ENCODE measurements at places on chromosomes 7 and 10.

DNA sequence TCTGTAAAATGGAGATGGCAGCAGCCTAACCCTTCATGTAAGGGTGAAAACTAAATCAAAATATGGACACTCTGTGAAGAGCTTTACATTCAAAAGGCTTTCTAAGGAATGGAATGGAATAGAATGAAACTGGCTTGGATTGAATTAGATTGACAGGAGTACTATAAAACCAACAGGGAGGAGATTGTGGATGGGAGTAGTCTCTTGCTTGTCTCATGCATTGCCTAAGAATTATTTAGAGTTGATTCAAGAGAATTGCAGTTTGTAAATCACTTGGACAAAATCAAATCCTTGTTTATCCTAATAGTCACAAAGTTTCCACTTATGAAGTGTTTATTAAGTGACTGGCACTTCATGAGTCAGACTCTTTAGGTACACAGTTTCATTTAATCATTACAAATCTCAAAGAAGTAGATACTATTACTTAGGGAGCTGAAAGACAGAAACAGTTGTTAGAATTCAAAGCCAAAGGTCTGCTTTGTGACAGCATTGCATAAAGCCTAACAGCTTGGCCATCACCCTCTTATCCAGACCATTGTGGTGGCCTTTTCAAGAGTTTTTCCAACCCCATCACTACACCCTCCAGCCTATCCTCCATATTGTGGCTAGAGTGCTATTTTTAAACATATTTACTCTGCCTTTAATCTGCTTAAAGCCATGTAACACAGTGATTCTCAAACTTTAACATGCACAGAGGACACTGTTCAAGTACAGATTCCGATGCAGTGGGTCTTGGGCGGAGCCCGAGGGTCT is 91.9 kb upstream of the GHITM start:
- DNase-seq: no peak

DNA sequence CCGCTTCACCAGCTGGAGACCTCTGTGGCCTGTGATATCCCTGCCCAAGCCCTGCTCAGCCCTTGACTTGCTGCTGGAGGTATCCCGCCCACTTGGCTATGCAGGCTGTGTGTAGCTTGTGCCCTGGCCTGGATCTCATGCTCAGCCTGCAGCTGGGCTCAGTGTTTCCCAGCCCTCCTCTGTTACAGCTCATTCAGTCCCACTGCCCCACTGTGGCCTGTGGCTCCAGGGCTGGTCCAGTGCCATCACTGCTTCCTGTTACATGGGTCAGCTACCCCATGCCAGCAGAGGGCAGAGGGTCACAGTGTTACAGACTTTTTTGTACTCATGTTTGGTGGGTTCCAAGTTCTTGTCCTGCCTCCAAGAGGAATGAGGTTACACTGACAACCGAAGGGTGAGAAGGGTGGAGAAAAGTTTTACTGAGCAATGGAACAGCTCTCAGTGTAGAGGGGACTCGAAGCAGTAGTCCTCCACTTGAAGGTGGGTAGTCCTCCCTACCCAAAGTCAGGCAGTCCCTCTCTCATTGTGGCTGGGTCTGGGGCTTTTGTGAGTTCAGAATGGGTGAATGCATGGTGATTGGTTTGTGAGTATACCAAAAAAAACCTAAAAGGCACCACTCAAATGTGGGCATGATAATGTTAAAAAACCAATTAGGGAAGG is 100.4 kb downstream of the ANKRD7 start:
- DNase-seq: no peak

DNA sequence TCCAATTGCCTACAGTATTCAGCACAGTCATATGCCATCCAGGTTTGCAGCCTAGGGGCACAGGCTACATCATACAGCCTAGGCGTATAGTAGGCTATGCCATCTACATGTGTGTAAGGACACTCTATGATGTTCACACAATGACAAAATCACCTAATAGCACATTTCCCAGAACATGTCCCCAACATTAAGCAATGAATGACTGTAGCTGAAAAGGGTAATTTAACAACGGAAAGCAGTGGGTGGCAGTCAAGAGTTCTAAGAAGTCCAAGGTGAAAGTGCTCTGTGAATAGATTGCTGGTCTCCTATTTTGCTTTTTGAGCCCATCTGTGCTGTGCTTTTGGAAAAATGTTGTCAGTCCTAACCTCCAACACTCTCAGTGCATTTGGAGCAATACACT is 162.6 kb downstream of the KLF6 start:
- DNase-seq: no peak

DNA sequence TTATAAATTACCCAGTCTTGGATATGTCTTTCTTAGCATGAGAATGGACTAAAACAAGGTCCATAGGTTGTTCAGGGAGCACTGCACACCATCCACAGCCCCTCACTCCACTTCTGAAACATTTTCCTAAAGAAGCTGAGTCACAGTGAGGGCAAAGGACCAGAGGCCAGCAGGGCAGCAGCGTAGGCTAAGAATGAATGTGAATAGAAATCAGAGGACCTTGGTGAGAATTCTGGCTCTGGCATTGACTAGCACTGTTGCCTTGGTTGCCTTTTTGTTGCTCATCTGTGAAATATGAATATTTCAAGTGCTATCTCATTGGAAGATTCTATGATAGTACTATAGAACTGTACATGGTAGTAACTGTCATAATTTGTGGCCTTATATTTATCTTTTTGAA is 41.7 kb upstream of the TOMM7 start:
- no peak for DNase-seq

DNA sequence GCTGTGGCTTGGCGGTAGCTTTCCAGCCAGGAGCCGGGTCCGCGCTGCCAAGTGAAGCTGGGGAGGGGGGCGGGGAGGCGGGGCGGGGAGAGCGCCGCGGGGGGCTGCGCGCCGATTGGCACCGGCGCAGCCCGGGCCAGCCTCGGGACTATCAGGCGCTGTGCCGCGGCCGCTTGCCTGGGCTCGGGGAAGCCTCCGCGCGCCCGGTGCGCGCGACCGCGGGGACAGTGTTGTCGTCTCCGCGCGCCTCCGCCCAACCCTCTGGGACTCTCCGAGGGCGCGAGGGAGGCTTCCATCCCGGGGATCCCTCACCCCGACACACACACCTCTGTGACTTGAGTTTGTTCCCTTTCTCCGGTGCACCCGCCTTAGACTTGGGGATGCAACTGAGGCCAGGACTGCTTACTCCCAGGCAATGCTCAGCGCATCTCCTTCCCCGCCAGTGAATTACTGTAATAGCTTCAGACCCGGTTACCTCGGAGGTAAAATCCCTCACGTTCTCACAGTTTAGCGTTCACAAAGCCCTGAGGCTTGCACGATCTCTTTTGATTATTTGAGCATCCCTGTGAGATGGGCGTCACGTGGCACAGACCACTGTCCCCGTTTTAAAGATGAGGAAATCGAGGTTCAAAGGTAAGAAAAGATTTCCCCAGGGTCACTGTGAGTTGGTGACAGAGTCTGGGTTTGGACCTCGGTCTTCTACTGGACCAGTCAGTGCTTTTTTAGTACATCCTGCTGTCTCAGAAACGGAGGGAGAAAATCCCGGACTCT is at the start of gene NKX1-2:
NKX1-2 (minus strand) TSS at position 24 of the 771 bp plus-strand sequence. CDS start 92 bp downstream, outside the sequence.
- DNase-seq: no peak

GRCh38 chr7:102270178-102270887 is 16.3 kb upstream of the SH2B2 start:
- DNase-seq: no peak

GRCh38 chr7:106216923-106217542 is 67.8 kb downstream of the NAMPT start:
- no peak for DNase-seq

- no peak for DNase-seq
Measured at GRCh38 chr10:119898577-119898976, 6.0 kb downstream of the SEC23IP start.

DNA sequence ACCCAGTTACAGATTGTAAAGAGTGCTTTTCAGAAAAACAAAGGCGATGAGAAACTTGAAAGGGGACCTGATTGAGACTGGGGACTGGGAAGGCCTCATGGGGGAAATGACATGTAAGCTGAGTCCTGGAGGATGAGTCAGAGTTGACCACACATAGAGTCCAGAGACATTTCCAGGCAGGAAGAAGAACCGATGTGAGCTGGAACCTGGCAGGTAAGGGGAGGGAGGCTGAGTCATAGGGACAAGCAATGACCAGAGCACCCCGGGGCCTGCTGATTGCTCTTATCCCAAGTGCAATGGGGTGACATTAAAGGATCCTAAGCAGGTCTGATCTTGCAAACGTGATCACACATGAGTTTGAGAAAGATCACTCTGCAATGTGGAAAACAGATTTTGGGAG is 11.7 kb downstream of the TLL2 start:
- DNase-seq: no peak

DNA sequence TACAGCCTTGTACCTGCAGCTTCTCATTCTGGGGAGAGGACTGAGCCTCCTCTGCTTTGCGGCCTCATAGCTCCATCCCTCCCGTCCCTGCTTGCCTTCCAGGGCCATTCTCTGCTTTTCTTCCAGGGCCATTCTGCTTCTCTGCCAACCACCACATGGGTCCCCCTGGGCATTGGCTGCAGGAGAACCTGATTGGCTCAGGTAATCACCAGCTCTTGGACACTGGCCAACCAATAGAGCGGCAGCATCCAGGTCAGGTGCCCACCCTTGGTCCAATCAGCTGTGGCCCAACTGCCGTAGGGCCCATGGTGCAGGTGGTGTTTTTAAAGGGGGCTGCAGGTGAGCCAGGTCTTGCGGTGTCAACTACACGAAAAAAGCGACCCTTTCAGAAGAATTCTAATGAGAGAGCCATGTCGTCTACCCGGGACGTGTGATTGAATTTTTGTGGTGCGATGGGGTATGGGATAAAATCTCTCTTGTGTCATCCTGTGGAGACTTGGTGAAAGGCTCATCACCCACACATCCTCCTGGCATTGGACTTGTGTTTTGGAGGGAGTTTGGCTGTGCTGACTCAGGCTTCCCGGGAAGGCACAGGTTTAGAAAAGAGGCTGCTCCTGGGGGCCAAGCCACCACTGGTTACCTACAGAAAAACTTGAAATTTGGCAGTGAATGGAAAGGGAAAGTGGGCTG is 46.0 kb upstream of the PODXL start:
- no peak for DNase-seq

DNA sequence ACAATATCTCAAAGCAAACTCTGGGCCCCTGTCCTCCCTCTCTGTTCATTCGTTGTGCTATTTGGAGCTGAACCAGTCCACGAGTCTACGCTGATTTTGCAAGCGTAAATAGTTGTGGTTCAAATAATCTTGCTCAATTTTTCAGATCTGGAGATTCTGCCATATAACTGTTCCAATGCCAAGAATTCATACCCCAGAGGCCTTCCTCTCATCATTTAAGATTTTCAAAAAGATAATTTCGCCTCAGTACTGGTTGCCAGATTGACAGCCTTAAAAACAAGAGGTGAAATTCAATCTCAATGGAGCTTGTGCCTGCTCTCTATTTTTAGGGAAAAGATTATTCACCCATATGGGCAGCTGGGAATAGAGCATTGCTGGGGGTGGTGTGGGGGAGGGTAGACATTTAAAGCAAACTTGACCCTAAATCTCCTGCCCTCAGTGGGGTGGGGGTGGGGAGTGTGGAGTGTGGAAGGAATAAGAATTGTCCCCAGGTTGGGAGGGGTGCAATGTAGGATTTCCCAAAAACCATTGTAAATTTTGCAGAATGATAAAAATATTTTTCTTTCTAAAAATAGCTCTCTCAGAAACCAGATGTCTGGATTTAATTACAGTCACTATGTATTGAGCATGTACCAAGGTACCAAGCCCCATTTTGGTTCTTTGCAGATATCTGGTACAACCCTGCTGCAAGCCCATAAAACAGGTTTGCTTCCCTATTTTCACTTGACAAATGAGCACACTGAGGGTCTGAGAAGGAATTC is 104.7 kb upstream of the EEPD1 start:
- DNase-seq: no peak

GRCh38 chr10:116785282-116785681 is 42.9 kb upstream of the HSPA12A start:
- DNase-seq: no peak

DNA sequence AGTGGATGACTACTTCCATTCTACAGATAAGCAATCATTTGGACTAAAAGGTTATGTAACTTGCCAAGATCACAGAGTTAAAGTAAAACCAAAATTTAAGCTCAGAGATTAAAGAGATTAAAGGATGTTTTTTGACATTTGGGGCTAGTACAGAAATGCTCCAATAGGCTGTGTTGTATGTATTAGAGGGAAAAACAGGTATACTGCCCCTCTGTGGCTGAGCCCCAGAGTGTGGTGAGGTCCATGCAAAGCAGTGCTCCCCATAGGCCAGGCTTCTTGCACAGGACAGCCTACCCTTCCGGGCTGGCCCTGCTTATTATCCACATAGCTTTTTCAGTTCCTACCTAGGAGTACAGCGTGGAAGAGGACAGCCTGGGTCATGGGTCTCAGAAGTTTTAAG is 322.8 kb downstream of the POM121L12 start:
- DNase-seq: no peak

DNA sequence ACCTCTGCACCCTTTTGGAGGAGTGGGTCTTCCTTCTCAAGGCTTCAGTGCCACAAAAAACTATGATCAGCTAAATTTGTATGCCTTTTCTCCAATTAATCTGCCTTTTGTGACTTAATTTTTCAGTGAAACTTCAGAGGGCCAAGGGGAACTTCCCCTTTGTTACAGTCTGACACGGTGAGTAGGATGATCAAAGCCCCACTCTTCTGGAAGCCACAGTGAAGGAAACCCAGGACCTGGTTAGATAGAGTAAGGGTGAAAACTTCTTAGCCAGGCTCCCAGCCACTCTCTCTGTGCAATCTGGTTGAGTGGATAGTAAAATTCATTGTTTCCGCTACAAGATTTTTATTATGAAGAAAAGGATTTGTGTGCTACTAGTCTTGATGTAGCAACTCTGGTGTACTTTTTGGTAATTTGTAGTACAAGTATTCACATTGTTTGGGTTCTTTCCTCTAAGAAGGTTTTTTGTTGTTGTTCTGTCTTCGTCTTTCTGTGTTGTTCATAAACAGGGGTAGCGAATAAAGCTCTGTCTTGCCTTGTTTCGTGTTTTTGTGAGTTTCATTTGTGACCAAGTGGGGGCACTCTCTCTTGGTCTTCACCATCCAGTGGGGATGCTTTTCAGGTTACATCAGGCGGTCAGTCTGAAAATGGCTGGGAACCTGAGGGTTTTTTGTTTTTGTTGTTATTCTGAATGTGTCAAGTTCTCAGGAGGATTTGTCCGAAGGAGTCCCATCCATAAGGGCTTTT is 268.5 kb upstream of the NPSR1 start:
- DNase-seq: no peak

DNA sequence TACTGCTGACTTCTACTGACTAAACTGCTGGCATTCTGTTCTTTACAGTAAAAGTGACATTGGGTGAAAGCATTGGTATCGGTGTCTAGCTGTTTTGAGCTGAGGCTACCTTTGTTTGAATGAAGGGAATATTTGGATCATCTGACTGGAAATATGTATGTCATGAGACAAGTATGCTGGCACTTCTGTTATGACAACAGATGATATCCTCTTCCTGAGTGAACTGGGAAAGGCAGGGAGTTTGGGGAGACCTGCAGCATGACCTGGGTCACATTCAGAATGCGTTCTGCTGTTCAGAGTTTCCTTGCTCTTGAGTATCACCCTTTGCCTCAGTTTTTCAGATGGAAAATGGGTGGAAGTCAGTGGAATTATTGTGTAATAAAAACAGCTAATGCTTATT is 81.8 kb downstream of the PLCE1 start:
- DNase-seq: no peak

All from stimulated activated CD4-positive, alpha-beta T cell treated with anti-CD3 and anti-CD28 coated beads, Interleukin-1b, Interleukin-23, amount 100 ng/mL, for 24 hours (primary cell).